CD4-positive, alpha-beta T cell treated with Interleukin-12 subunit alpha and Interleukin-12 subunit beta, for 1 hour (primary cell): ENCODE measurements at places on chromosomes 5 and 9.

- peak; percentile 30 for DNase-seq
Observed at GRCh38 chr9:4939118-4939561, 45.9 kb upstream of the JAK2 start.

DNA sequence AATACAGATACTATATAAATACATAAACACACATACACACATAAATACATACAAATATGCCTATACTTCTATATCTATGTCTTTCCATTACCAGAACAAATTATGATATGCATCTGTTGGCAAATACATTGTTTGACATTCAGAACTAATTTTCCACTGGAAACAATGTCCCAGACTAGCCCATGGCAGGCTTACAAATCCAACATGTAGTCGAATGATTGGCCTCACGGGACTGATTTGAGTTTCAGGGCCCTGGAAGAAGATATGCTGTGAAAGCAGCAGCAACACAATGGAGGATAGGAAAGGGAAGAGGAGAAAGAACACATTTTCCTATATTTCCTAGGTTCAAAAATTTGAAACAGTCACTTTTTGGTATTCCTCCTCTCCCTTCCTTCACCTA is 881.1 kb upstream of the DMAC1 start:
- no peak for DNase-seq

DNA sequence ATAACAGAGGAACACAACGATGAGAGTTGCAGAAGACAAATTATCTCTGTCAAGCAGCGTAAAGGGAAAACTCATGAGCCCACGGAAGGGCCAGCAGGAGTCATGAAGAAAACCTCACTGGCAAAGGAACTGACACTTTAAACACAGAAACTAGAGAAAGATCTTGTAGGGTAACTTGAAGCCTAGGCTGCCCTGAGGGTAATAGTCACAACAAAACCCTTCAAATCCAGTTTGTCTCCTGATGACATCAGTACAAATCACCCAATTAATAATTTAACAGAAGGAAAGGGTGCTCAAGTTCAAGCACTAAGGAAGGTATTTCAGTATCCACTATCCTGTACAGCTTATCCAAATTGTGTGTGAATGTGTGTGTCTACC is 549.1 kb downstream of the MTRR start:
- no peak for DNase-seq

DNA sequence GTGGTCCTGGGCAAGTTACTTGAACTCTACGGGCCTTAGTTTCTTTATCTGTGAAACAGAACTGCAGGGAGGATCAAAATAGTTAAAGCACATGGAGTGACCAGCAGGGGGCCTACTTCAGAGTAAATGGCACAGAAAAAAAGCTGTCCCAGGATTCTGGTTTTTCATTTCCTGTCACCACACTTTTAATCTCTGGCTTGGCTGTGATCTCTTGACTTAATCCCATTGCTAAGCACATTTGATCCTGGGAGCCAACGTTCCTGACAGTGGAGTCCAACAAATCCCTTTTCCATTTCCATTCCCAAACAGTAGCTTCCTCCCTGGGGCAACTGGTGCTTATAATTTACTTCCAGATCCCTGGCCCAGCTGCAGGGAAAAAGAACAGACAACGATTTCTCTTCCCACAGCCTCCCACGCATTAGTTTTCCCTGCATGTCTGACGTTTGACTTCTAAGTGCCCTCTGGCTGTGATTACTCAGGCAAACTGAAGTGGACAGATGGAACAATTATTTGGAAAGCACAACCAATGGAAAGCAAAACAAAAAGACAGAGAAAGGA is 136.5 kb upstream of the STK32A start:
- DNase-seq = peak; percentile 3

- no peak for DNase-seq
Observed at GRCh38 chr5:108472237-108472636, 90.3 kb upstream of the FBXL17 start.

- DNase-seq = no peak
Observed at GRCh38 chr5:68431601-68432337, 216.2 kb downstream of the PIK3R1 start.

GRCh38 chr5:66779528-66779927 is 183.3 kb downstream of the MAST4 start:
- DNase-seq = no peak

DNA sequence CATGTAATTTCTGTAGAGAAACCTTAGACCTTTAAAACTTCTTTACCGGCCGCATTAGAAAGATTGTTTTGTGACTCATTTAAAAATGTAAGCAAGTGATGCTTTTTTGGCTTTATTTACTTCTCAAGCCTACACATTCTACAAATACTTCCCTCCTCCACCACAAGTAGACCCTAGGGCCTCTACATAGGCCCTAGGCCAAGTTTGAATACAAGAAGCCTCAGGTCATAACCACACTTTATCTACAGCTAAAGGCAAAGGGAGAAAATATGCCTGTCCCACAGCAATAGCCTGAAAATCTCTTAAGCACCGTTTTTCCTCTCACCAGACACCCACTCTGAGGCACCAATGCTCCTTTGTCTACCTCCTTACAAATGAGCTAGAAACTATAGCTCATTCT is 53.9 kb downstream of the CSNK1A1 start:
- DNase-seq = no peak

DNA sequence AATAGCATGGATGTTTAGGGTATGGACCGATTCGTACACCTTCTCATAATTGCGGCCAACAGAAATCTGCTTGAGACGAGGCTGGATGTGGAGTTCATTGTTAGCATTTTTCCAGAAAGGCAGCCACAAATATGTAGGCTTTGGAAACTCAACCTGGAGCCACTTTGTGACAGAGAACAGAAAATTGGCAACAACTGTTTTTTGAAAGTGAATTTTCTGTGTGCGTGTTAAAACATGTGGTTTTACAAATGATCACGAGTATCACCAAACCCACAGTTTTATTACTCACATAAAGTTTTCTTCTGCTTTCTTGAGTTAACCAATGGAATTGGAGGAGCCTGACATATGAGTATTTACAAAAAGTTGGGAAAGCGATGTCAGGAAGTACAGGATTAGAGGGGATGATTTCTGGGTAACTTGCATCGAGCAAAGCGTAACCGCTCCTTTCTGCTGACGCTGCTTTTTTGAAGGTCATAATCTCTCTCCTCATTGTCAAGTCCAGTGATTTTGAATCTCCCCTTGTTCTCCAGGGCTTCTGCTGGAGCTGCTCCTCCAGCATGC is 138.5 kb upstream of the TAF11L2 start:
- no peak for DNase-seq

GRCh38 chr9:127214421-127215267 is 49.9 kb upstream of the GARNL3 start:
- DNase-seq = peak; percentile 61

DNA sequence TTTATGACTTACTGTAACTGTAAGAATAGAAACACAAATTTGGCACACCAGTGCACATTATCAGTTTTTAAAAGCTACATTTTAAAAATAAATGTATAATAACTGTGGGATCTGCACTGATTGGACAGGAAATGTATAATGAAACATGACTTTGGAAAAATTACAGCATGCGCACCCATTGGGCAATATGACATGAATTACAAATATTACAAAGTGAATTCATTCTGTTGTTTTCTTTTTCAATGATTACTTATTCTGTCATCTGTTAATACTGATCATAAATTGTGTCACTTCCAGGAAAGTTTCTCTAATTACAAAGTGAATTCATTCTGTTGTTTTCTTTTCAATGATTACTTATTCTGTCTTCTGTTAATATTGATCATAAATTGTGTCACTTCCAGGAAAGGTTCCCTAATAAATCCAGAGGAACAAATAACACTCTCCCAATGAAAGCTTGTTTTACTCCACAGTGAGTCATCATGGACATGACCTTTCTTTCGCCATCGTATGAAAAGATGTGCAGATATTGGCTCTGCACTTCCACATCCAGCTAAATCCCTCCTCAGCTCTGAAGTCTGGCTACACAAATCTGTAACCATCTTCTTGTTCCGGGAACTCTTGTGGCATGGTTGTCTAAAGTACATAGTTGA is 297.0 kb upstream of the HAPLN1 start:
- DNase-seq = no peak

GRCh38 chr5:119363936-119364335 is 8.1 kb downstream of the TNFAIP8 start:
- DNase-seq = no peak

DNA sequence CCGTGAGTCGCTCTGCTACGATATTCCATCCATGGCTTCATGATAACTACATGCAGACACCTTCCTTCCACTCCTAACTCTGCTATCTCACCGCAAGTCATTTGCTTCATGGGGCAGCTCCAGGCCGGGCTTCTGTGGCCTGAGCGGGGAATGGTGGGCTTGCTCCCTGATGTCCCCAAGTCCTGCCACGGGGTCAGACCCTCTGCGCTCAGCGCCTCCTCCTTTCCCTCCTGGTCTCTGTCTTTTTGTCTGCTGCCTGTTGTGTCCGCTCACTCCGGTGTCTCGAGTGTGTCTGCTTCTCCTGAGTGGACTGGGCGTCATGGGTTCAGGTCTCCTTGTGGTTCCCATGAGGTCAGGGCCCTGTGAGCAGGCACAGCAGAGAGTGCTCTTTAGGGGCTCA is 139.6 kb downstream of the CACNA1B start:
- DNase-seq = no peak

DNA sequence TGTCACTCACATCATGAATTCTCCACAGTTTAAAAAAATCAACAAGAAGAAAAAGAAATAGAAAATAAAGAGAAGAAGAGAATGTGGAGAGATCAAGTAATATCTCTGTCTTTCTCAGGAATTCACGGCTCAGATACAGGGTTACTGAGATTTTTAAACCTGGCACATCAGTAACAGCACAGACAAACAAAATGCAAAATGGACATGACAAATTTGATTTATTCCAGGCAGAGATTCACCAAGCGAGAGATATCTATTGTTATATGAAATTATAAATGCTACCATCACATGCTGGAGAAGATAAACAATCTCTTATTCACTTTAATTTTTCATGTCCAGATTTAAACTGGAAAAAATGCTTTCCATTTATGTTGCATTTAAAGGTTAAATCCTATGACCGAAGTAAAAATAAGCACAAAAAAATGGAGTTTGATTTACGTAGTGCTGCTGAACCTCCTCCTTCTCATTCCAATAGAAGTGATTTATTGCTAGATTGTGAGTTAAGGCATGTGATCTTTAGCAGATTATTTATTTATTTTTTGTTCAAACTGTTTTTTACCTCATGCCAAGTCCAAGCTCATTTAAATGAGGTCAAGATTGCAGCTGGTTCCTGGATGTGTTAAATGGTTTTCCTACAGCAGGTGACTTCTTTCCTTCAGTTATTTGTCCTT is 926.4 kb downstream of the MAT2B start:
- no peak for DNase-seq

GRCh38 chr5:91024727-91025126 is 358.4 kb downstream of the ARRDC3 start:
- DNase-seq = no peak

GRCh38 chr9:92639124-92639523 is 30.8 kb downstream of the IPPK start:
- DNase-seq = no peak

- DNase-seq = no peak
Observed at GRCh38 chr5:37355161-37355560, 15.7 kb downstream of the NUP155 start.

DNA sequence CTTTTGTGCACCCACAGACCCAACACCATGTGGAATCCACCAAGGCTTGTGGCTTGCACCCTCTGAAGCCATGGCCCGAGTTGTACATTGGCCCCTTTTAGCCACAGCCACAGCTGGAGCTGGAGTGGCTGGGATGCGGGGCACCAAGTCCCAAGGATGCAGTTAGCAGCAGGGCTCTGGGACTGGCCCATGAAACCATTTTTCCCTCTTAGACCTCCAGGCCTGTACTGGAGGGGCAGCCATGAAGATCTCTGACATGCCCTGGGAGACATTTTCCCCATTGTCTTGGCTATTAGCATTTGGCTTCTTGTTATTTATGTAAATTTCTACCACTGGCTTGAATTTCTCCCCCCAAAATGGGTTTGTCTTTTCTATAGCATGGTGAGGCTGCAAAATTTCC is 51.8 kb downstream of the RASA1 start:
- DNase-seq = no peak
